A549 treated with CpdA at 1 μM for 4 hours (cell line): ENCODE measurements at places on chromosomes 5 and 9. TPM values are rescaled to one million over a fixed set of nuclear protein-coding genes. Genes with fewer than 3 reads are reported as not detected.

NFX1 gene
- 25.9 to 28.9 TPM (median 27.3 TPM) in 5 replicates for total RNA-seq

PCDHB6 gene
- total RNA-seq: 0.89 to 1.2 TPM (median 1.1 TPM) in 5 replicates

STK32A gene
- total RNA-seq: 0.09 to 0.30 TPM (median 0.29 TPM) in 5 replicates

TUSC1 gene
- 4.8 to 9.0 TPM (median 7.1 TPM) in 5 replicates for total RNA-seq

TNFSF8 gene
- not detected in 5 replicates for total RNA-seq

AIF1L gene
- 1.2 to 1.4 TPM (median 1.3 TPM) in 5 replicates for total RNA-seq

SHC3 gene
- total RNA-seq: 0.41 to 0.80 TPM (median 0.50 TPM) in 5 replicates

PTGDS gene
- 0.35 to 0.71 TPM (median 0.39 TPM) in 3 of 5 replicates, not detected in the others for total RNA-seq

PRUNE2 gene
- 0.01 TPM in 1 of 5 replicates, not detected in the others for total RNA-seq

PCDHGA8 gene
- 0.02 TPM in 2 of 5 replicates, not detected in the others for total RNA-seq

GRXCR2 gene
- not detected in 5 replicates for total RNA-seq

OR1J2 gene
- 0.06 to 0.15 TPM in 2 of 5 replicates, not detected in the others for total RNA-seq

PARP8 gene
- 0.10 to 0.41 TPM (median 0.25 TPM) in 5 replicates for total RNA-seq

UNC5A gene
- 0.22 to 0.39 TPM (median 0.30 TPM) in 5 replicates for total RNA-seq

RAD50 gene
- 27.6 to 35.7 TPM (median 29.8 TPM) in 5 replicates for total RNA-seq

PCDHAC1 gene
- total RNA-seq: 1.1 to 1.4 TPM (median 1.2 TPM) in 5 replicates
